ENCODE measurements at places on chromosomes 7 and 10.

DNA sequence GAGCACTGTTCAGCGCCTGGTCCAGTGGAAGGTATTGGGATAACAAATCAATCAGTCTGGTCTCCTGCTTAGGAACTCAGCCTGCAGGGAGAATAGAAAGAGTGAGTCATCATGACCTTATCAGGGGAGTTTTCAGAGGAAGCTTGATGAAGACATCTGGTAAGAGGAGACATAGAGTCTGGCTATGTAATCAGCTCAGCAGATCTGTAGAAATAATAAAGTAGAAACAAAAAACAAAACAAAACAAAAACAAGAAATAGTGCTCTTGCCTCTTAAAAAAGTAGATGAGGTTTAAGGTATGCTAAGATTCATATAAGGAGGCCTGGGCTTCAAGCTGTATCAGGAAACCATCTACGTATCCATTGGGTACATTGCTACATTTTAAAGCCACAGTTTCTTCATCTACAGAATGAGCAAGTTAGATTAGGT, 14.4 kb downstream of the TAS2R41 start:
- DNase-seq: peak; percentile 62

DNA sequence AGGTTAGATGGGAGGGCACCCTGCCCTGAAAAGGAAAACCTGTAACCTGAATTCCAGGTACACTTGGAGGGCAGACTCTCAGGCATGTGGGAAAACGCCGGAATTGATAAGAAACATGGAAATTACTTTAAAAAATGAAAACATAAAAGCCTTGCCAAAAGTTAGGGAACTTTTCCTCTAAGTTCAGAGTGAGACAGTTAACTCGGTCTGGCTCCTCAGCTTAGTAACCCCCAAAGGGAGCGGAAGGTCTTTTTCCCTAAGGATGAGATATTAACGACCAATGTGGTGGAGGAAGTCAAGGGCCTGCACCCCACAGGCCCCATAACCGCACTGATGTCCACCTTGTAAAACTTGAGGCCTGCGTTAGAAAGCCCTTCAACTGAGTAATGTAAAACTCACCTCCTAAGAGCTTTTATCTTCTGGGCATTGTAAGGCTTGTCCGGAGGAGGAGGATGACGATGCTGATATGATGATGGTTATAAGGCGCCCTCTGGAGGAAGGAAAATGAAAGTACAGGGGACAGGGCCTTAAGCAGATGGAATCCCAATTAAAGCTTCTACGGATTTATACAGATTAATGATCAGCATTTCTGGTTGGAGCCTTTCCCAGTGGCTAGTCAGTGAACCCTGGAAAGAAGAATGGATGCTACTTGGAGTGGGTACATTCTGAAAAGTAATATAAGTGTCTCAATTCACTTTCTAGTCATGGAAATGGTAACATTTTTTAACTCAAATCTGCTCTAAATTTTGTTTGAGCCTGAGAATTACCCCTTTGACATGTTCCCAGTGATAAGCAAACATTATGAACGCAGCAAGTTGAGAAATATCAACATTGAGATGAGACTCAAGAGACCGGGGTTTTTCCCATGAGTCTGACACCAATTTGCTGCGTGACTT, 694 bp downstream of the COL1A2 start:
- peak; percentile 49 for DNase-seq

DNA sequence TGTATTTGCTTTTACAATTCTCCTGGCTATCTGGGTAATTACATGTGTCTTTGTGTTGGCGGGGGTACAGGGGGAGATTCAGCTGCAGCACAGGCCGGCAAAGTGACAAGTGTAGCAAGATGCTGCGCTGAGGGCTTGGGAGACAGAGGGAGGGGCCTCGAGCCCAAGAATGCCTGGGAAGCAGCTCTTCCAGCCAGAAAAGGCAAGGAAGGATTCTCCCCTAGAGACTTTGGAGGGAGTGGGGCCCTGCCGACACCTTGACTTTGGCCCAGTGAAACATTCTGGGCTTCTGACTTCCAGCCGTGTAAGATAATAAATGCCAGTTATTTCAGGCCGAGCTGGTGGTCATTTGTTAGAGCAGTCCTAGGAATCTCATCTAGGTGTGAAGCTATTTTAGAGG, 7.2 kb upstream of the REPIN1 start:
- DNase-seq: no peak

DNA sequence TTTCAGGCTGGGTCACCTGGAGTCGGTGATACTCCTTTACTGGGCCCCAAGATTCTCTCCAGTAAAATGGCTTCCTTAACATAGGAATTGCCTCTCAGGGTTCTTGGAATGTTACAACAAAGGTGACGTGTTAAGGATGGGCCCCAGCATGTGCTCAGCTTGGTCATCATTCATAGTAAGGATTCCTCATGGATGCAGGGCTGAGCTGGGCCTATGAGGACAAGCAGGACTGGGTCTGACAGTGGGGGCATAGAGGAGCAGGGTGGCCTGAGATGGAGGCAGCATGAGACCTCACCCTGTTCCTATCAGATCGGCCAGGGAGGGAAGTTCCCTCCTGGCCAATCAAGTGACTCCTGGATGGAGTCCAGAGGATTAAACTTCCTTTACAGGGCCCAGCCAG, 12.8 kb upstream of the MBL2 start:
- DNase-seq: no peak

DNA sequence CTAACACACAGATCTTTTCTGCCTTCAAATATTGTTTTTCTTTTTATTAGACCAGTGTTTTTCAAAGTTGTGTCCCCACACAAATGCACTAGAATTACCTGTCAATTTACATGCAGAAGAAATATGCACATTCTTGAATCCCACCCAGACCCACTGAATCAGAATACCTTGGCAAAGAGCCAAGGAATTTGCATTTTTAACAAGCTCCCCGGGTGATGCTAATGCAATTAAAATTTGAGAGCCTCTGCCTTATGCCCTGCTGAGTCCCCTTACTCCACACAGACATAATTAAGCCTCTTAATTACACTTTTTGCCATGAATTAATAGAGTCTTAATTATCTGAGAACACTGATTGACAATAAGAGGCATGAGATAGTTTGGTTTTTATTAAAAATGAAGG, 201.2 kb upstream of the GRB10 start:
- DNase-seq: no peak

GRCh38 chr10:6059506-6059905, 2.7 kb downstream of the IL2RA start:
- no peak for DNase-seq

DNA sequence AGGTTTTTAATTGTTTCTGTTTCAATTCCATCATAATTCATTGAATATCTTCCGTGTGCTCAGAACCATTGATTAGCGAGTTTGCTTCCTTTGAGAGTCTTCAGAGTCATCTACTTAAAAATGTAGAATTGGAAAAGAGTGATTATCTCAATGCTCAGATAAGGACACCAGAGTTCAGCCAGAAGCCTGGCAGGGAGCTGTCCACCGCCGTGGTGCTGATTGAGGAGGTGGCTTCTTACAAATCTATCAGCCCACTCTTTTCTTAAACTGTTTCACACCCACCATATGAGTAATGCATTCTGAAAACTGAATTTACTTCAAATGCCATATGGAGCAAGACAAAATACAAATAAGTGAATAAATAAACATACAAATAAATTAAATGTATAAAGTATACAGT, 79.3 kb downstream of the INSYN2A start:
- peak; percentile 72 for DNase-seq

GRCh38 chr7:129376076-129376777, 58.0 kb upstream of the STRIP2 start:
- DNase-seq: peak; percentile 35

- no peak for DNase-seq
These were observed 873.2 kb downstream of the GATA3 start for GRCh38 chr10:8927705-8928104.

DNA sequence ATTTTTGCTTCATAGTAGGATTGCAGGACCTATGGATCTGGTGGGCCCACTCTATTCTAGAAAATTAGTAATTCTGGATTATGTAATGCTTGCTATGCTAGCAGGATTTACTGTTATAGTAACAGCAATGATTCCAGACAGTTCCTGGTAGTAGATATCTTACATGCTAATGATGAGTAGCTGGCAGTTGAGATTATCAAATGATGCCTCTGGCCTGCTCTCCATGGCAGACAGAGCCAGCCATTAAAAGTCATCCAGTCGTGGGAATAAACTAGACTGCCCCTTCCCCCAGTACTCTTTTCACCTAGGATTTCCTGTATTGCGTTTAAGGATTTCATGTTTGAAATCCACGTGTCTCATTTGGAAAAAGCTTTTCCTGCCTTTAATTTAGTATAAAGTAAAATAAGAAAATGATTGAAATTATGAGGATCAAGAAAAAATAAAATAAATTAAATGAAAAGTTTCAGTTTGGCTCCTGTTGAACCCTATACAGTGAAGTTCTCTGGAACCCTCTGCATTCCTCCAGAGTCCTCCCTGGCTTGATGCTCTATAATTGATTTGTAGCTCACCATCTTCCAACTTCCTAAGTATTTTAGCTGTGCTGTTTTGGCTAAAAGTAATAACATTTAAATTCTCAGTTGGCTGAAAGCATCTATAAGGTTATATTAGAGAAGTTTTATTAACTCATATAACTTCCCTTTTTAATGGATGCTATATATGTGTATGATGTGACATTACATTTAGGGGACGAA, 14.6 kb downstream of the UMAD1 start:
- no peak for DNase-seq

DNA sequence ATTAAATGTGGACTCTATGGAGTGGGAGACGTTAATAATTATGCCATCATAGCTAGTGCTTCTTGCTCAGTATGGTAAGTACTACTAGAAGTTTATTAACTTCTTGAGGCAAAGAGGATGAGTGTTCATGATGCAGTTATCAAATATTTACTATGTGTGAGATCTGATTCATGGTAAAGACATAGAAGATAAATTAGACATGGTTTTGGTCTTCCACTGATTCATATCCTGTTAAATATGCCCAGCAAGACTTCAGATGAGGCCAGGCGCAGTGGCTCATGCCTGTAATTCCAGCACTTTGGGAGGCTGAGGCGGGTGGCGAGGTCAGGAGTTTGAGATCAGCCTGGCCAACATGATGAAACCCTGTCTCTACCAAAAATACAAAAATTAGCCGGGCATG, 547.1 kb upstream of the ANKRD30A start:
- DNase-seq: peak; percentile 19
